Frontal cortex (tissue), 4 donors: ENCODE measurements at places on chromosomes 1 and 21.

DNA sequence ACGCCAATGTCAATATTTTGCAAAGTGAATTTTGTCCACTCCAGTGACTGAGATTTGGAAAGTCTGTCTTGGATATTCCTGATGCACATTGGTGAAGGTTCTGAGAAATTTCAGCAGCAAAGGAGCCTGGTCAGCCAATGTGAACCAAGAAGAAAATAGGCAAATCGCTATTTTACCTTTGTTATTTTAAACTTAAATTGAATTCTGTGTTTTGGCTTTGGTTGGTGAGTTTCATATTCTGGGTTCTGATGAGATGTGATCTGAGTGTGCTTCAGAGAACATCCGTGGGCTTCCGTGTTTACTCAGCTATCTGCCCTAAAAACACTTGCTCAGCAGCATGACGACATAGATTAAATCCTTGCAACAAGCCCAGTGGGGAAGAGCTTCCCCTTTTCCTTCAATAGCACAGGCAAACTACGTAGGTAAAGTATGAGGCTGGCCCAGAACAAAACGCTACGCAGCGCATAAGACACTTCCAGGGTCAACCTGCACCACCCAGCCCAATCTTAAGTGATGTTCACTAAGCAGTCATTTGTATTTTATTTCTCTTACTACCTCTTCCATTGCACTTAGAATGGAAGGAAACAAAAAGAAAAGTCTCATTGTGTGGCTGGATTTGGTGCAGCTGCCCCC lies 176.4 kb upstream of the KAZN start:
- DNase-seq, result no peak

DNA sequence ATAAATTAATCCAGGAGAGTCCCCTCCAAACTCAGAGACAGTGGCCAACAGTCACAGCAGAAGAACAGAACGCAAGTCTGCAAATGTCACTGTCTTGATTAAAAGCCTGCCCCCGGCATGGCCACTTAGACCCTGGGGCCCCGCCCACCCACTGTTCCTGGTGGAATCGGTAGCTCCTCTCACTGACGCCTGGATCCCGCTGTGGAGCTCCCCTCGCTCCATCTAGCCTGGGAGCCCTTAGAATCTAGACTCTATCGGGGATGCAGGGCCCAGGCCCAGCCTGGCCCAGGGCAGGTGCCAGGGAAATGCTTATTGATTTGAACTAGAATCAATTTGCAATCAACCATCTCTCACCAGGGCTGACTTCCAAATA lies 21.4 kb upstream of the PLEKHG5 start:
- no peak for DNase-seq

GRCh38 chr1:8285103-8285502 lies 32.8 kb upstream of the SLC45A1 start:
- DNase-seq, result no peak

DNA sequence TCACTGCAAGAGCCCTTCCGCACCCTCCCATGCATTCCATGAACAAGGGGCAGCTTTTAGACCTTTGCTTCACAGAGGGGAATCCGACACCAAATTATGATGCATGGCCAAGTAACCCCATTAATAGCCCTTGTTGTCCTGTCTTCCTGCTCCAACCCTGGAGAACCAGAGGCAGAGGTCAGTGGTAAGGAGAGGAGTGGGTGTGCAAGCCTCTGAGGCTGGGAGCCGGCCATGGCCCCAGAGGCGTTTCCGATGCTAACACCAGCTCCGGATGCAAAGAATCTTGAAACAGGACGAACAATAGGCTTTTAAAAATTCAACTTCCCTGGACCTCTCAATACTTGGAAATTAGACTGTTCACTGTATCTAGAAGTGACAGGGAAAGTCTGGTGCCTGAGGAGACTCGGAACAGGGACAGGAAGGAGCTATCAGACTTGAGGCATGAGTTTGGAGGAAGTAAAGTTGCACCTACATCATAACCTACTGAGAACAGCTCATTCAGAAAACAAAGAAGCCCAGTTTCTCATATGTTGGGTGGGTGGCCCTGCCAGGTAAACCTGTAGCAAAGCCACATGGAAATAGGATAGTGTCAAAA lies 101.2 kb upstream of the ERG start:
- DNase-seq, result no peak

DNA sequence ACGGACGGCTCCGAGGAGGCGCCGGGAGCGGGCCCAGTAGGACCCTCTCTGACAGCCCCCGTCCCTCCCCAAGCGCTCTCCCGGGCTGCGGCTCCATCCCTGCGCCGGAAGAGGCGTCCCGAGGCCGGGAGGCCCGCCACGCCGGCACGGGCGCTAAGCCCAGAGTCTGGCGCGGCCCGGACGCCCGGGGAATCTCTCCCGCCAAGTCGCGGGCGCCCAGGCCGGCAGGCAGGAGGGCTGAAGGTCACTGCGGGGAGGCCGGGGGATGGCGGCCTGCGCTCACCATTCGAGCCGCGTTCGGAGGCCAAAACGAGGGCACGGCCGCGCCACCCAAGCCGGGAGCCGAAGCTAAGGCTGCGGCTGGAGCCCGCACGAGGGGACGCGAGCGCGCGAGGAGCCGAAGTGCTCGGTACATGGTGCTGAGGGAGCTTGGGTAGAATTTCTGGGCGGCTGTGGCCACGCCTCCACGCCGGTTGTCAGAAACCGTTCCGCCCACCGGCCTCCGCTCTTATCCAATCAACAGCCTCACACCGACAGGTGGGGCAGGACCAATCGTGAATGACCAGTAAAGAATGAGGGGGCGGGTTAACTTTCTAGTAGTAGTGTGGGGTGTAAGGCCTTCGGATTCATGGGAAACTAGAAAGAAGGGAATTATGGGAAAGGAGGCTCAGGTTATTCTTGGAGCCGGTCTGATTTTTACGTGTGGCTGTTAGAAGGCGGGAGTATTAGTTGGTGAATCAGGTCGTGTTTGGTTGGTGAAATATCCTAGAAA lies at the start of gene FH:
Gene FH, minus strand, starts transcription at position 448 of the 772 bp plus-strand sequence. Its CDS starts 33 bp downstream, at position 415.
- DNase-seq, result peak; percentile 81

DNA sequence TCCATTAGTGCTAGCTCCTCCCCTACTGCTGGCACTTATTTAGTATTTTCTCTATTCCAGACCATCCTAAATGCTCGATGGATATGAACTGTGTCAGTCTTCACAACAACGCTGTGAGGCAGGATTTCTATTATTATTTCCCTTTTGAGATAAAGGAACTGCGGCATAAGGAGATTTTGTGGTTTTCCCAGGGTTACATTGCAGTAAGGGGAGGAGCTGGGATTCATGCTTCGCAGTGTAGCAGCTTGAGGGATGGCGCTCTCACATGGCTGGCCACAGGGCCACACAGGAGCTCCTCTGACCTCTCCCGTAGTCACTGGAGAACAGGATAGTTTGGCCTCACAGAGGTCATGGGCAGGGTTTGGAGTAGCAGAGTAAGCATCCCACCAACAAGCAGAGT lies 116.9 kb downstream of the BEND5 start:
- no peak for DNase-seq

DNA sequence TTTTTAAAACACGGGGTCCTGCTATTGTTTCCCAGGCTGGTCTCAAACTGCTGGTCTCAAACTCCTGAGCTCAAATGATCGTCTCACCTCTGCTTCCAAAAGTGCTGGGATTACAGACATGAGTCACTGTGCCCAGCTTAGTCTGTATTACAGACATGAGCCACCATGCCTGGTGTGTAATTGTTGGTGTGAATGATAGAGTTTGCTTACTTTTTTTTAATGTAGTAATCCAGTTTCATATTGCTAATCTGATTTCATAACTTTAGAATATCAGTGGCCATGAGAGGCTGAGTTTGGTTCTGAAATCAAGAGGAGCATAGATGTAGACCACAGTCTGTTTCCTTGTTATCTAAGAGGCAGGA lies 3.4 kb downstream of the EPB41 start:
- DNase-seq, result no peak
